ENCODE measurements at places on chromosomes 6 and 20.

DNA sequence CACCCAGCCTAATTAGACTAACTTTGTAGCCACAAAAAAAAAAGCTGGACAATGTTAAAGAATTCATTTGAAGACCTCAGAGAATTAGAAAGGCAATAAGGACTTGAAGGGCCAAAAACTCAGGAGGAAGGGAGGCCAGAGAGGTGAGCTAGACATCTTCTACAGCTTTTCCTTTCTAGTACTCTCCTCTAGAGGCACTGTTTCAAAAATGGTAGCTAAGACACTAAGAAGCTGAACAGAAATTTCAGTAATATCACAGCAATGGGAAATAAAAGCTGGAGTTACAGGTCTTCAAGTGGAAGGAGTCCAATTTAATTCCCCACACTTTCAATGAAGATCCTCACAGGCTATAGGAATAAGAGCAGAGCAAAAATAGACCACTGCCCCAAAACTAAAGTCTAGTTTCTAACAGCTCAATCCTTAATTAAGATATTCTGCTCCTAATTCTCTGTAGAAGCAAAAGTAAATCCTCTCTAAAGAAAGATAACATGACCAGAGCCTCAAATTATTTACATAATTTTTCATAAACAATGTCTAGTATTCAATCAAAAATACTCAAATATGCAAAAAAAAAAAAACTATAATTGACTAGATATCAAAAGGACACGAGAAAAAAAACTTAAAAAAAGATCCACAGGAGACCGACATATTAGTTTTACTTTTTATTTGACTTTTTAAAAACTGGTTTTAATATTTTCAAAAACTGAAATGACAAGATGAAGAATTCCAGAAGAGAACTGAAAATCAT lies 63.7 kb downstream of the RNGTT start:
- DNase-seq, result no peak

DNA sequence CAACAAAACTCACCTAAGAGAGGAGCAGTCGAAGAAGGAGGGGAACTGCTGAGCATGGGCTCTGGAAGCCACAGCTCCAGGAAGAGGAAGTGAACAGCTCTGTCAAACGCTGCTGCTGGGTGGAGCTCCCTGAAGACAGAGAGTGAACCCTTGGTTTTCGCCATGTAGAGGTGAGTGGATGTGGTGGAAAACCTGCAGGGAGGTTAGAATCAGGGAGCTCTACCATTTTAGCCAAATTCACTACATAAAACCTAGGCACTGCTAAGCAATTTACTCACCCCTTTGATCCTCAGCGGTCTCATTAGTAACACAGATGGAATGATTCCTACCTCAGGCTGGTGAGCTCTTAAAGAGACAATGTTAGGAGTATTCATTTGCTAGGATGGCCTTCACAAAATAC lies 19.4 kb upstream of the TFAP2A start:
- DNase-seq, result no peak

DNA sequence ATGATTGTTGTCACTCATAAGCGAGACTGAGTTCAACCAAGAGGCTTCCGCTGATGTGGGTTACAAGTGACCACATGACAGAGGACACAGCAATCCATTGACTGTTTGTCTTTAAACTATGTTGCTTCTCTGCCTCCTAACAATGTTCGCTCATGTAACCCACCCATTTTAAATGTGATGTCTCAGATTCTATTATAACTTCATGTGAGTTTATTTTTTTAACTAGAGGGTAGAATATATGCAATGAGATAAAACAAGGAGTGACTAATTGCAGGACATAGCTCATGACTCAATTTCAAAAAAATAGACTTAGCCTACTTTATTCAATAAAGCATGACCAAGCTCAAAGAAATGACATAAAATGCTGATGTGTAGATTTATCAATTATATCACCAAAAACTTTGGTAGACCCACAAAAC lies 119.2 kb upstream of the SASH1 start:
- DNase-seq, result no peak

DNA sequence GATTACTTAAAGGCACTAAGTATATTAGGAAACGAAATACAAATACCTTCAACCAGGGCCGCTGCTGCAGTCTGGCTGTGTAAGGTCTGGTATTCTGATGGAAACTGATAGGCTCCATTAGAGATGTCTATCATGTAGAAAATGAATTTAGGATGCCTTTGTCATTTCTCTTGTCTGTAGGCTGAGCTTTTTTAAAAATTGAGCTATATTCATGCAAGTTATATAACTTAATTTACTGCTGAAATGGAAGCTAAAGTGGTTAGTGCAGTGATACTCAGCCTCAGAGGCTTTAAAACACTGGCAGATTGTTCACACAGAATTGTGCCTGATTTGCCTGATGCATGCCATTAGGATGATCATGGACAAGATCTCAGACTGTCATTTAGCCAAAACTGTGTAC lies 286.2 kb upstream of the QKI start:
- no peak for DNase-seq

- DNase-seq, result peak; percentile 81
Observed at GRCh38 chr6:52663120-52663935, 7.6 kb upstream of the TMEM14A start.

DNA sequence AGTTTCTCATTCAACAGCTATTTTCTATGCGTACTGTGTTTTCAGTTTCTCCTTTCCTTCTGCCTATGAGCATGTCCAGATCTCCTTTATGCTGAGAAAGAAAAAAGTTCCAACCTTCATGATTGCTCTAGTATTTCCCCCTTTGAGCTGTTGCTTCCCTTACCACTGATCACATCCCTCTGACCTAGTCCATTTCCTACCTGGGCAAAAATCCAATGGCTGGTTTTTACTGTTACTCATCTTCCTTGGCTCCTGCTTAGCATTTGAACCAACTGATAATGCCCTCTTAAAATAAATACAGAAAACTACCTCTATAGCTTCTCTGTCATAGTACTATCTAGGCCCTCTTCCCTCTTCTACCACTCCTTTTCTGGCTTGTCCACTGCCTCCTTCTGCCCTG lies 6.0 kb downstream of the RFX6 start:
- DNase-seq, result no peak

GRCh38 chr6:115668781-115669180 lies 391.9 kb downstream of the FRK start:
- no peak for DNase-seq

DNA sequence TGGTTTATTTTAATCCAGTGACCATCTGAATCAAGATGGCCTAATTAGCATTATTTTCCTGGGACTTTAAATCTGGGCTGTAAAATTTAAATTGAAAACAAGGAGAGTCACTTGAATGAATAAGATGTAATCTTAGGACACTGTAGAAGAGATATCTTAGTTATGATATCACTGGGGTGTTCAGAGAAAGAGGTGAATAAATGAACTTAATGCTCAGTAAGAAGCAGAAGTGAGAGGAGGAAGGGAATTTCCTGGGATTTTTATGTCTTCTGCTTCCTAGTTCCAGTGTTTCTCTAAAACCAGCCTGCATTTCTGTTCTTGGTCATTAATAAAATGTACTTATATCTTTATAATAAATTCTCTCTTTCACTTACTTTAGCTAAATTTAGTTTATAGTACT lies 136.8 kb upstream of the PTPRK start:
- DNase-seq, result no peak

DNA sequence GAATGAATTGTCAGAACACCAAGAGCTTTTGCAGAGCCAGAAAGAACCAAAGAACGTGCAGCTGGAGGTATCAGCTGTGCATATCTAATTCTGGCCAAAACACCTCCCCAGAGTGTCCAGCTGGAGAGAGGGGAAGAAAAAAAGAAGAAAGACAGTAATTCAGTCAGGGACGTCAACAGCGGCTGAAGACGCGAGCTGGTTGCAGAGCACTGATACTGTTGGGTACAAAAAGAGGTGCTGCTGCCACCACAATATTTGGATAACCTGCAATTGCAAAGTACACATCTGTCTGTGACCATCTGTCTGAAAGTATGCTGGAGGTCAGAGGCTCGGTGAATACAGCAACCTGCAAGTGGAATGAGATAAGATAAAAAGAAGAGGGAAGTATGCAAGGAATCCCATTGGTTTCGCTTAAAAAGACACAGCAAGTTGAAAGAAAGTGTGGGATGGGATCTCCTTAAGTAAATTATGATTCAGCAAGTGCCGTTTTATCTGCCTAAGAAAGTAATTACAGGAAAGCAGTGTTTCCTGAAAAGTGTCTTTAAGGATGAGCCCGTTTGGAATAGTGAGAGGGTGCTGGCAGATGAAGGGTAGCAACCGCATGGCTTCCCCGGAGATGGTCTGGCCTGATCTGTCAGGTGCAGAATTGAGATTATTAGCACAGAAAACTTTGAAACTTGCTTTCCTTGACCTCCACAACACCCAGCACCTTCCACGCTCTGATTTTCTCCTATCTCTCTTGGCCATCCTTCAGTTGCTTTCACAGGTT lies 189.9 kb upstream of the PRDM1 start:
- no peak for DNase-seq

DNA sequence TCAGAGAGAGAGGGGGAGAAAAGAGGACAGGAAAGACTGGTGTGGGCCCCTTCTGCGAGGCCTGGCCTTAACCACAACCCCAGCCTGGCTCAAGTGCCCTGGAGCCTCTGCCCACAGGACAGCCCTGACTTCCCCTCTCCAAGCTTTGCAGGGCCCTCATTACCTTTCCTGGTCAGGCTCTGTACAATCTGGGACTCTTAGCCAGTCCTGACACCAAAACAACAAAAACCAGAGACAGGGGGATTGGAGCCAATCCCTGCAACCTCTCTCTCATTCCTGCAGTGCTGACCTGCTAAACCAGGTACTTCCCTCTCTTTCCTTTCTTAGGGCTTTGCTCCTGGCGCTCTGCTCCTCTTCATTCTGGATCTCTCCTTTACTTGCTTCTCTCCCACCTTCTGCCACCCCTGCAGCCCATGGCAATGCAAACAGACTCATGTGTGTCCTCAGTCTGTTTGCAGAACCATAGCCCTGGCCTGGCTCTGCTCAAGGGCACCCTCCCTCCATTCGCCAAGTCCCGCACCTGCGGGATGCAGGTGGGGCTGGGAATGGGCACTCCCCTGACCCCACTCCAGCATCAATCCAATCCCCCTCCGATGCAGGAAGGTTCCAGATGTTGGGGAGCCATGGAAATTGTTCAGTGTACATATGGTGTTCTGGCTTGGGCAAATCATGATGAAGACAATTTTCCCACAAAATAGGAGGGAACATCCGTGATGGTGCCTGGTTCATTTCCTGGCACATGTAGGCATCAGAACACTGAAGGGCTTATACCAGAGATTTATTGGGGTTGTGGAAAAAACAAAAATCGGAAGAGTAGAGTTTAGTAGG lies 38.1 kb downstream of the RPP40 start:
- no peak for DNase-seq

- DNase-seq, result no peak
Observed at GRCh38 chr6:16697437-16698161, 63.7 kb downstream of the ATXN1 start.

- DNase-seq, result no peak
Observed at GRCh38 chr6:101013612-101014195, 132.6 kb upstream of the ASCC3 start.

DNA sequence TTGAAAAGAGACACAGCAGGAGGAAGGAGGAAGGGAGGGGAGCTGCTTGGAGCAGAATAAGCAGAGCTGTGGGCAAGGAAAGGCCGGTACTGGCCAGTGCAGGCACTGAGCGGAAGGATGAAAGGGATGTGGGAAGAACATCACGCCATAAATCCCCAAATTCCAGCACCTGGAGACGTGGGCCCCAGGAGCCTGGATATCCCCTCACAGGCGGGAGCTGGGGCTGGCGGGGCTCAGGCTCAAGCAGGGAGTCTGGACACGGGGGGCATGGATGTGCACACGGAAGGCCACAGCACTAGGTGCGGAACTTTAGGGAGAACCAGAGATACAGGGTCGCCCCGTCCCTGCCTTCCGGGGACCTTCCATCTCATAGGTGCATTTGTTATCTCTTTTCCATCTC lies 7.5 kb upstream of the RPP40 start:
- DNase-seq, result no peak

DNA sequence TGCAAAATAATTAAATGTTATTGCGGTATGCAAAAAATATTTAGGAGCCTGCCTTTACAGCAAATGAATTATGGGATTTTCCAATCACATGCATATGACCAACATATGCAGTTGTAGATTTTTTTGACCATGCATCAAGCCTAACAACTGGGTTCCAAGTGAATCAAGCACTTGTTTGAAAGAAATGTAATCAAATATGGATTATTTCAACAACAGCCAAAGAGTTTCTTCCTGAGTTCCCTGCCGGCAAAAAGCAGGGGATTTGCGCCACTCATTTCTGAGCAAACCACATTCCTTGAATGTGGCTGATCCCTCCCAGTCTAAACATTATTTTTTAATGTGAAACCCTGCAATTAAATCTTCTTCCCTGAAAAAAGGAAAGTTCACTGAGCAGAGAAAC lies 100.1 kb upstream of the ADTRP start:
- no peak for DNase-seq

- peak; percentile 22 for DNase-seq
Observed at GRCh38 chr6:149961728-149962425, 1.9 kb upstream of the ULBP1 start.

DNA sequence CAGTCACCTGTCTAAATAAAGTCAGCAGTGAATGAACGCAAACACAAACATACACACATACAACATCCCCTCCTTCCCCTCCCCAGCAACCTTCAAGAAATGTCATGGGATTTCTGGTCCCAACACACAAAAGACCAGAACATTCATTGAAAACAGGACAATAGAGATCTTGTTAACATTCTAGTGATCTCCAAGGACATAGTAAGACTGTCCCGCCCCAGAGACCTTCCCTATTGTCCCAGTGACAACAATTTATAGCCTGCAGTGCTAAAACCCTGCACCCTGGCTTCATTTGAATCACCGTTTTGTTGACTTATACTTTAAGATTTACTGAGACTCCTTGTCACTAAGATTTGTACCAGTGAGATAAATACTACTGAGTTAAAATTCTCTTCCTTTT lies 143.9 kb upstream of the NOX3 start:
- DNase-seq, result no peak

DNA sequence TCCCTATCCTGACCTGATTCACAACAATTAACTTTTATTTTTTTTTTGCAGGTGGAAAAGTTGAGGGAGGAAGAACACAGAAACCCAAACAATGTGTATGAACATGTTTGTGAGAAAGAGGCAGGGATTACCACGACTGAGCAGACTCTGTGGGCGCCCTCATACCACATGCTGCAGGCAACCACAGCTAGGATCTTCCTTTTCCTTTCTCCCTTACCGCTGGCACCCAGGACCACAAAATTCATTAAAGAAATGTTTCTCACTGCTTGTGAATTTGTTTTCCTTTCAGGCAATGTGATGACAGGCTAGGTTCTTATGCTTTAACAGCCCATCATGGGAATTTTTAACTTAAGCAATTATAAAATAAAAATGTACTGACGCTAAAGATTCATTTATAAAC lies 287.1 kb downstream of the GMDS start:
- DNase-seq, result no peak

- DNase-seq, result no peak
Observed at GRCh38 chr20:58037631-58038030, 190.8 kb downstream of the ANKRD60 start.

DNA sequence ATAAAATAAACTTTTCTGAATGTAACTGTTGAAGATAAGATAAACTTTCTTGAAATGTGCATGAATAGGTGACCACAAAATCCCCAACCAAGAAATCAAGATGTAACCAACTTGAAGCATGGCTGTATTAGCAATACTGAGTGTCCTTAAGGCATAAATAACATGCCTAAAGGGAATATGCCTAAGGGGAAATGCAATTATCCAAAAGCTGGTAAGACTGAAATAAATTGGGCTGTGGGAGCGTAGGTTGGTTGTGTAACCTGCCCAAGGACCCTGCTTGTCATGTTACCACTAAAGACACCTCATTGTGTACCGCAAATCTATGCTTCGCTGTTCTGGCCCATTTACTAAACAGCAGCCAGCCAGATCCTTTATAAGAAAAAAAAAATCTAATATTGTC lies 200.8 kb upstream of the PDE10A start:
- no peak for DNase-seq

GRCh38 chr6:152124429-152125074 lies 317.1 kb downstream of the ESR1 start:
- peak; percentile 69 for DNase-seq

Measured in suppressor macrophage (primary cell).